ENCODE measurements at places on chromosomes 6 and 20. TPM values are rescaled to one million over a fixed set of nuclear protein-coding genes. Genes with fewer than 3 reads are reported as not detected.

DNA sequence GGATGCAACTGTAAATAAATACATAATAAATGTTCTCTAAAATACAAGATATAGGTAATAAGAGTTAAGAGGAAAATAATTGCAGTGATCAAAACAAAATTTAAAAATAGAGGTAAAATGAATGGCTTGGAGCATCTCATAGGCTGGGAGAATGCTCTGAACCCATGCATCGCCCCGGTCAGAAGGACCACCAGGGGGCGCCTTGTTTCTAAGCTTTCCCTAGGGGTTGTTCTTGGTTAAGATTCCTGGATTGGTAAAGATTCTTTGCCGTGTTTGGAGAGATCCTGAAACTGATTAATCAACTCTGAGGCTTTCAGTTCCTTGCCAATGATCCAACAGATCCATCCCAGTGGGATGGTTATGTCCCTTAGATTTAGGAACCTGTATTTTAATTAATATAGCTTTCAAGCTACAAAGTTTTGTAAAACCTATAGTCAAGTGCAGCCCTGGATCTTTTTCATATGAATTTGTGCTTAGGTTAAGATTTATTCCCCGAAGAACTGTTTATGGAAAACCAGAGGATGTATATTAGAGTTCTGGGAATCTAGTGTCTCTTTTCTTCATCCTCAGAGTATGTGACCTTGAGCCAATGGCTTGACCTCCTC, 45.3 kb upstream of the PRELID3B start:
- no peak overlapping the region for H3K4me3 ChIP-seq
- no peak for DNase-seq
- no peak overlapping the region for H3K27ac ChIP-seq
- no peaks in the 10 kb centered on the region for H3K36me3 ChIP-seq
- H3K27me3 ChIP-seq: no peaks in the 10 kb centered on the region

GRCh38 chr20:25643716-25644115, 19.9 kb upstream of the NANP start:
- H3K4me3 ChIP-seq: no peak overlapping the region
- H3K27ac ChIP-seq: no peak overlapping the region
- DNase-seq: no peak
- no peaks in the 10 kb centered on the region for H3K27me3 ChIP-seq

DNA sequence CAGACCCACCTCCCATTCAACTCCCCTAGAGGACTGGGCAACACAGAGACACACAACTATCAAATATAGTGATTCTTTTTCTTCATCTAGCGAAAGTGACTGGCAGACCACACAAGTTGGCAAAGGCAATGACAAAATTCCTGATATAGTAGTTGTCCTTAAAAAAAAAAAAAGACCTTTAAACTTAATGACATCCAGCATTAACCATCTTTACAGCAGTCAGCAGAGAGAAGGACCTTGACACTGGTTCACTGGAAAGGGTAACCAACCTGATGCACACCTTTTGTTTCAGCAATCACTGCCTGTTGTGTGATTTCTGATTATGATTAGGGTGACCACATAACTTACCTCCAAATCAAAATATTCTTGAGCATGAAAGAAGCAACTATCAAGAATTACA, 1.7 kb upstream of the CNKSR3 start:
- H3K36me3 ChIP-seq: no peaks in the 10 kb centered on the region
- no peaks in the 10 kb centered on the region for H3K27me3 ChIP-seq
- H3K4me1 ChIP-seq: peaks cover 40% of the 10 kb centered on the region

DNA sequence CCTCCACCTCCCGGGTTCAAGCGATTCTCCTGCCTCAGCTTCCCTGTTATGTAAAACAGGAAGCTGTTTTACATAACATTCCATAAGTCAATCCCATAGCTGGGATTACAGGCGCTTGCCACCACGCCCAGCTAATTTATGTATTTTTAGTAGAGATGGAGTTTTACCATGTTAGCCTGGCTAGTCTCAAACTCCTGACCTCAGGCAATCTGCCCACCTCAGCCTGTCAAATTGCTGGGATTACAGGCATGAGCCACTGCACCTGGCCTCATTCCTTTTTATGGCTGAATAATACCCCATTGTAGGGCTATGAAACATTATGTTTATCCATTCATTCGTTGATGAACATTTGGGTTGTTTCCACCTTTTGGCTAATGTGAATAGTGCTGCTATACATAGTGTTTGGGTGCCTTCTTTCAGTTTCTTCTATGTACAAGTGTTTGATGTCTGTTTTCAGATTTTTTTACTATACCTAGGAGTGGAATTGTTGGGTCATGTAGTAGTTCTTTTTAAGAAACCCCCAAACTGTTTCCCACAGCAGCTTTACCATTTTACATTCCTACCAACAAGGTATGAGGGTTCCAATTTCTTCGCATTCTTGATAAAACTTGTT, 138.7 kb upstream of the COL21A1 start:
- H3K27ac ChIP-seq: no peak overlapping the region
- peaks cover 15% of the 10 kb centered on the region for H3K4me1 ChIP-seq
- no peaks in the 10 kb centered on the region for H3K27me3 ChIP-seq

DNA sequence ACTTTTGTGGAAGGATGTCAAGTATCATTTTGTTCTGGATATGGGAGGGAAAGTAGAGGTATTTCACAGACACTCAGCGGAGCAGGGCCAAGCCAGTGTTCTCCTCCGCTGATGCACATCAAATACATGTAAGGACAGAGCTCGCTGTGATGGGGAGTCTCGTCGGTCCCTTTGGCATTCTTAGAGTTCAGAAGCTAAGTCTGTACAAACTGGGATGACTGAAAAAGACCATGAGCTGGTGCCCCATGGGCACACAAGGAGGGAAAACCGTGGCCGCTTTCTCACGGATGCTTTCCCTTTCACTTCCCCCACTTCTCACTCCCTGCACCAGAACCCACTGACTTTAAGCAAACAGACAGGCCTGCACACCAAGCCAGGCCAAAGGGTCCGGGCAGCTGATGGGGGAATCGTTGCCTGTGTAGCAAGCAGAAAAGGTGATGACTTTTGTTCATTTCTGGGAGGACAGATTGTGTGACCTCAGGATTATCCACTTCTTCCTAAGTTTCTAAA, 27.7 kb upstream of the MPC1 start:
- no peak for DNase-seq
- no peak overlapping the region for H3K27ac ChIP-seq
- H3K27me3 ChIP-seq: no peaks in the 10 kb centered on the region
- no peak overlapping the region for H3K4me3 ChIP-seq

DNA sequence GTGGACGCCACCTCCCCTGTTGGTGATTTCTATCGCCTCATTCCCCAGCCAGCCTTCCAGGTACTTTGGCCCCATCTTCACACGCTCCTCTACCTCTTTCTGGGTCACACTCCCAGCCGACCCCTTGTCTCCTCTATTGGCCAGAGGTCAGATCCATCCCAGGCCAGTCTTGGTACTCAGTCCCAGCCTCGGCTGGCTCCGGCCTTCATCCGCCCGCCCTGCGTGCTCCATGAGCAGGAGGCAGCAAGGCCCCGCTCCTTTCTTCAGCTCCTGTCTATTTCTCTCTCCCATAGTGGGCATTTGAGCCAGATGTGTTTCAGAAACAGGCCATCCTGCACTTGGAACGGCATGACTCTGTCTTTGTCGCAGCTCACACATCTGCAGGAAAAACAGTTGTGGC, 2.6 kb downstream of the SKIC2 start:
- no peaks in the 10 kb centered on the region for H3K27me3 ChIP-seq
- no peaks in the 10 kb centered on the region for H3K36me3 ChIP-seq
- H3K27ac ChIP-seq: no peak overlapping the region
- no peak overlapping the region for H3K4me3 ChIP-seq
- H3K4me1 ChIP-seq: peaks cover 25% of the 10 kb centered on the region

MAK gene
- 0.25 TPM for total RNA-seq

HLA-DQB2 gene
- total RNA-seq: 4.7 TPM

All from vagina (tissue), 2 donors.